Activated gamma-delta T cell treated with Interleukin-2 at 50 U/mL for 16 hours (primary cell): ENCODE measurements at places on chromosomes 16 and 17.

DNA sequence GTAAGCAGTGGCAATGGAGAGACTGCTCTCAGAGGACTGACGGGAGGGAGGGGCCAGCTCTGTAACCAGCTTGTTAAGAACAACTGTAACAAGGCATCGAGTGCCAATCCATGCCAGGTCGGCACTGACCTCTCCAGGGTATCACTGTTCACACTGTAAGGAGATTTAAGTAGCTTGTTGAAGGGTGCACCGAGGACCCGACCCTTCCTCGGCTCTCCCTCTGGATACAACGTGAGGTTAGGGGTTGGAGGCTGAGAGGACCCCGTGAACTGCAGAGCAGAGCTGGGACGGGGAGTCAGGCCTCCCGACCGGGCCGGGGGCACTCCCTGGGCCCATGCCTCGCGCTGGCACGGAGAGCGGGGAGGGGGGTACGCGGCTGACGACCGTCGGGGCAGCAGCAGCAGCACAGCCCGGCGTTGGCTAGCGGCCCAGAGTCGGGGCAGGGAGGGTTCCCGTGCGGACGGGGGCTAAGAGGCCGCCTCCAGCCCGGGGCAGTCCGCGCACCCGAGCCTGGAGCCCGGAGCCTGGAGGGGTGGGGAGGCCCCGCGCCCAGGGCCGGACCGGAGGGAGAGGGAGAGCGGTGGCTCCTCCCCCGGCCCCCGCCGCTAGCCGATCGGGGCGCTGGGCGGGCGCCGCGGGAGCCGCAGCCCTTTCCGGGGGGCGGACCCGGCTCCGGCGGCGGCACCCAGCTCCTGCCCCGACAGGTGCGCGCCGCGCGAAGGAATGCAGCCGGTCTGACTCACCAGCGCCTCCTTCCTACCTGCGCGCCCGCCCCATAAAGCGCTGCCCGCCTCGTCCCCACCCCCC is at the start of gene ITGB4:
ITGB4 (plus strand) TSS at position 804 of the 807 bp plus-strand sequence. CDS start 3,245 bp downstream, outside the sequence.
- DNase-seq = peak; percentile 62

DNA sequence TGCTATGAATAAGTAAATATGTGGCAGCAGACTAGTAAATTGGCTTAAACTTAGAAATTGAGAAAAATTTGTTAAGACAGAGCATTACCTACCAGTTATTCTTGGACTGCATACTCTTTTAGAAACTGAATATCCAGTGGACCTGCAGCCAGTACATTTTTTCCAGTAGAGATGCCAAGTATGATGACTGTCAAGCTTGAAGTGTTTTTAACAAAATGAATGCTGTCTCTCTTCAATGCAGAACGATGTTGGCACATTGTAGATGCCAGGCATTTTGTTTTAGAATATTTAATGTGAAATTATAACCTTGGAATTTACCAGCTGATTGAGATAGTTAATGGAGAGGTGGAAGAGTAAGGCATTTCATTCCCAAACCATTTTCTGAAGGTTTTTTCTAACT is 52.5 kb downstream of the NFAT5 start:
- DNase-seq = no peak

DNA sequence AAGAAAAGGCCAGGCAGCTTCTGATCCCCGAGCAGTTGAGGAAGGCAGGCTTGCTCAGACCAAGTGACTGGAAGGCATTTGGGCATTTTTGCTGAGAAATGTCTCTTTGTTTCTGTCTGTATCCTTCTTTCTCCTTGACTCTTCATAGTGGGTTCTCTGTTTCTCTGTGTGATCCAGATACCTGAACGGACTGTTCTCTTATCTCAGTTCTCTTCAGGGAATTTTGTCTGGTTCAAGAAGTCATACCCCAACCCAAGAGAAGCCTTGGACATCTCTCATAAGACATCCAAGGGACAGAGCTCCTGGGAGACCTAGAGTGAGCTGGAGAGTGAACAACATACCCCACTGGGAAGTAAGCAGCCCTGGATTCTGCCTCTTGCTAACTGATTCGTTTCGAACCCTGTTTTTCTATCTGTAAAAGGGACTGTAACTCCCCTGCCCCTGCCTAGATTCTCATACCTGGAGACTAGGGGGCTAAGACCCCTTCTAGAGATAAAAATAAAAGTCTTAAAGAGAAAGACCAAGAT is 541 bp downstream of the CCL3 start:
- no peak for DNase-seq

GRCh38 chr16:10965440-10966061 is 21.2 kb downstream of the CLEC16A start:
- no peak for DNase-seq

GRCh38 chr16:89423681-89424260 is 66.6 kb downstream of the ANKRD11 start:
- no peak for DNase-seq

GRCh38 chr17:81484195-81484979 is 28.2 kb downstream of the ACTG1 start:
- peak; percentile 86 for DNase-seq

GRCh38 chr17:16439303-16439791 is 24.0 kb downstream of the TRPV2 start:
- no peak for DNase-seq

- DNase-seq = no peak
These were observed 73.1 kb downstream of the KSR1 start for GRCh38 chr17:27529230-27529796.

GRCh38 chr17:41784207-41784744 is 2.2 kb downstream of the JUP start:
- DNase-seq = no peak

DNA sequence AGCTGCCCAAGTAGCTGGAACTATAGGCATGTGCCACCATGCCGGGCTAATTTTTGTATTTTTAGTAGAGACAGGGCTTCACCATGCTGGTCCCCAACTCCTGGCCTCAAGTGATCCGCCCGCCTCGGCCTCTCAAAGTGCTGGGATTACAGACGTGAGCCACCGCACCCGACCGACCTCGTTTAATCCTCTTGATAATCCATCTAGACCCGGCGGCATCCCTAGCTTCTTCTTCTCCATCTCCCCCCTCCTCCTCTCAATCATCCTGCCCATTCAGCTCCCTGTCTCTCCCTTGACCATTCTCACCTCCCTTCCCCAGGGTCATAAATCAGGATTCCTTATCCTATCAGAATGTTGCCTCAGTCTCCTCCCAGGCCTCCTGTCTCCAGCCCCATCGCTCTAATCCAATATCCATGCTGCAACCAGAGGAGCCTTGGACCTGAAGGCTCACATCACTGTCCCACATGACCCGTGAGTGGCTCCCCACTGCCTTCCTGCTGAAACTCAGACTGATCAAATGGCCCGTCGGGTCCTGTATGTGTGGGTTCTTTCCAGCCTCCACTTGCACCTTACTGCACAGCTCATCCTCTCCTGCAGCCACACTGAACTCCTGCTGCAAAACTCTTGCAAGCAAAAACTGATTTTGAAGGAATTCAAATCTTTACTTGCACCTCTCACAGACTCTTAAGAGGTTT is 74.1 kb upstream of the CDH5 start:
- no peak for DNase-seq
